ENCODE measurements at places on chromosomes 7 and 10.

- no peak for DNase-seq
Observed at GRCh38 chr7:33698692-33699128, 206.6 kb upstream of the BMPER start.

DNA sequence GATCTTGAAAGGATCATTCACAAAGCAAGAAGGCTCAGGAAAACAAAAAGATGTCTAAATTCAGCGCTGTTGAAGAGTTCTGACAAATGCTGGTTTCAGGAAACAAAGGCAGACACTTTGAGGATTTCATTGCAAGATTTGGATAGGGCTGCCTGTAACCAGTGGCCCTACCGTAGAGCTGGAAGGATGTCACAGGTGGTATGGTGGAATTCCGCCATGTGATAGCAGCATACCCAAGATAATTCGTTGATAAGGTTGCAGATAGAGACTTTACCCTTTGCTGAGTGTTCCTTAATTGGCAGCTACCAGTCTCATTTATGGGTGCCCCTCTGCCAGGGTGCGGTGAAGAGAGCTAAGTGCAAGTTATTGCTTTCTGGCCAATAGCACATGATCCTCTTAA, 100.1 kb downstream of the WDR11 start:
- DNase-seq = no peak

DNA sequence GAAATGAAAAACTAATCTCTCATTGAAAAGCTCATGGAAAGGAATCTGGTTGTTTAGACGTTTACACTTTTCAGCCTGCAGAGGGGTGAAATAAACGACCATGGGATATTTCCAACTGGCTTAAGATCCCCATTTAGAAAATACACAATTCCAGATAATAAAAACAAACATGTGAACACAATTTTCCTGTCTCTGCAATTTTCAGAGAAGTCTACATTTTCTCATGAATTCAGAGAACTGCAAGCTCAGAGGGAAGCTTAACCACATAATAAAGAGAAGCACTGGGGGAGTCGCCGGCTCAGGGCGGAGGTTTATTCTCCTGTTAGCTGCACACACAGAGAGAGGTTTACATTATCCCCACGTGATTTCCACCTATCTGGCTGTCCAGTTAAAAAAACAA, 215.2 kb downstream of the FANK1 start:
- no peak for DNase-seq

GRCh38 chr10:71627956-71628355, 91.6 kb downstream of the C10orf105 start:
- DNase-seq = no peak

GRCh38 chr7:121431996-121432395, 35.9 kb upstream of the FAM3C start:
- DNase-seq = no peak

GRCh38 chr7:99368750-99369389, 5.7 kb upstream of the ARPC1B start:
- no peak for DNase-seq

DNA sequence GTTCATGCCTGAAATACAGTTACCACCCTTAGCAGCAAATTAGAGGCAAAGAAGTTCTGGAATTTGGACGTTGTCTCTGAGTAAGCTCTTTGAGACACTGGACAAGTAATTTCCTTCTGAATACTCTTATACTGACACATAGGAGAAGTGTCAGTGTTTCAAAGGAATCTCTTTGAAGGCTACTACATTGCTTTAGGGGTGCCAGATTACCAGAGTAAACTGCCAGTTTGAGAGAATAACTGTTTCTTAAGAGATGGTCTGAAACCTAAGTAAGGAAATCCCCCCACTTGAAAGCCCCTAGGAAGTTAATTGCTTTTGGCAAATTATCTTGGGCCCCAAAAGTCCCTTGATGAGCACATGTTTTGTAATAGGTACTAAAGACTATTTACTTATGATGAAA, 3.4 kb downstream of the FAS start:
- DNase-seq = no peak

- no peak for DNase-seq
Observed at GRCh38 chr10:124918906-124919305, 23.0 kb upstream of the ZRANB1 start.

DNA sequence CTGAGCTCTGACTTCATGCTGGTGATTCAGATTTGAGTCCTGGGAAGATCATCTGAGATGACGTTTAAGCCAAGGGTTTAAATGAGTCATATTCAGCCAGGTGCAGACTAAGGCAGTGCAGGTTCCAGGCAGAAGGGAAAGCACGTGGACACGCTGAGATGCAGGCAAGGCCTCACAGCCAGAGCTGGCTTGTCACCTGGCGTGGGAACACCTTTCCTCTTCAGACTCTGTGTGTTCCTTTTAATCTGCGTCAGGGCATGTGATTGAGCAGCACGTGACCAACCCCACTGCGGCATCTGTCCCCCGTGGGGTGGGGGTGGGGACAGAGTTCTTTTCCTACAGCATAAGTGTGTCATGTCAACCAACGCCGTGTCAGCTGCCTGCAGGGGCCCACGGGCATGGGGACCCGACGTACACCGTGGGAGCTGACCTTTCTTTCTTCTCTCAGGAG, 10.7 kb upstream of the IDI2 start:
- DNase-seq = no peak

- DNase-seq = no peak
Observed at GRCh38 chr7:106720641-106721040, 59.7 kb upstream of the CCDC71L start.

DNA sequence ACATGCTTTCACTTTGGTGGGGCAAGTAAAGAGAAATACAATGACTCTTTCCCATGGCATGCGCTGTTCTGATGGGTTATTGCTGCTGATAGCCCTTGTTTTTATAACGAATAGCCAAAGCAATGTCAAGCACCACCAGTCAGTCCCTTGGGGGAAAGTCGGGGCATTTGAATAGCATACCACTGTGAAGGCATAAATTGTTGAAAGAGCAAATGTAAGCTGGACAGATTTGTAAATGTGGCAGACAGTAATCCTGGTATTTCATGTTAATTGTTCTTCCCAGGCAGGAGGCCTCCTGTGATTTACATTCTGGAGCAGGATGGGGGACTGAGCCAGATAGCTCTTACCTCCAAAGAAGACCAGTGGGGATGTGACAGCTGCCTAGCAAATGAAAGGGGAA, 293.3 kb downstream of the ADRA2A start:
- DNase-seq = no peak

GRCh38 chr7:41925946-41926345, 223.1 kb upstream of the INHBA start:
- no peak for DNase-seq

DNA sequence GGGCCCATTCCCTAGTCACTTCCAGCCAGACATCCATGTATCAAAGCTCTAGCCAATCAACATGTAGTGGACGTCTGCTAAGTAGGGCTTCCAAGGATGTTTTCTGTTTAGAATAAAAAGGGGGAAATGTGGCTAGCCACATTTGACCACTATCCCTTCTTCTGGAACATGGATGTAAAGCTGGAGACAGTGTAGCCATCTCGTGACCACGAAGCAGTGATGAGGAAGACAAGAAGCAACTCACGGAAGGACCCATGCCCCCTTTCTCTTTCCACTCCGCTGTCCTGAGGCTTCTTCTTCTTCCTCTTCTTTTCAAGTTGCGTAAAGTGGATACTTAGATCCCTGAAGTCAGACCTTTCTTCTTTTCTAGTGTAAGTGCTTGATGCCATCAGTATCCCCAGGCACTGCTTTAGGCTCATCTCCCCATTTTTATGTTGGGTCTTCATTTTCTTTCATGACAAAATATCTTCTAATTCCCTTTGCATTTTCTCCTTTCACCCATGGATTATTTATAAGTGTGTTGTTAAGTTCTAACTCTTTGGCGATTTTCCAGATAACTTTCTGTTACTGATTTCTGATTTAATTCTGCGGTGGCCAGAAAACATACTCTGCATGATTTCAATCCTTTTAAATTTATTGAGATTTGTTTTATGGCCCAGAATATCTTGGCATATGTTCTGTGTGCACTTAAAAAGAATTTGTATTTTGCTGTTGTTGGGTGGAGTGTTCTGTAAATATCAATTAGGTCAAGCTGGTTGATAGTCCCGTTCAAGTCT, 594.5 kb downstream of the SDK1 start:
- DNase-seq = peak; percentile 60

GRCh38 chr7:153030976-153031375, 271.4 kb downstream of the ACTR3B start:
- DNase-seq = no peak

GRCh38 chr10:88966797-88967196, 14.2 kb upstream of the ACTA2 start:
- DNase-seq = no peak
